ENCODE measurements at places on chromosomes 16 and 17. TPM values are rescaled to one million over a fixed set of nuclear protein-coding genes. Genes with fewer than 3 reads are reported as not detected.

Gene KRTAP9-2
- not detected for total RNA-seq

DNA sequence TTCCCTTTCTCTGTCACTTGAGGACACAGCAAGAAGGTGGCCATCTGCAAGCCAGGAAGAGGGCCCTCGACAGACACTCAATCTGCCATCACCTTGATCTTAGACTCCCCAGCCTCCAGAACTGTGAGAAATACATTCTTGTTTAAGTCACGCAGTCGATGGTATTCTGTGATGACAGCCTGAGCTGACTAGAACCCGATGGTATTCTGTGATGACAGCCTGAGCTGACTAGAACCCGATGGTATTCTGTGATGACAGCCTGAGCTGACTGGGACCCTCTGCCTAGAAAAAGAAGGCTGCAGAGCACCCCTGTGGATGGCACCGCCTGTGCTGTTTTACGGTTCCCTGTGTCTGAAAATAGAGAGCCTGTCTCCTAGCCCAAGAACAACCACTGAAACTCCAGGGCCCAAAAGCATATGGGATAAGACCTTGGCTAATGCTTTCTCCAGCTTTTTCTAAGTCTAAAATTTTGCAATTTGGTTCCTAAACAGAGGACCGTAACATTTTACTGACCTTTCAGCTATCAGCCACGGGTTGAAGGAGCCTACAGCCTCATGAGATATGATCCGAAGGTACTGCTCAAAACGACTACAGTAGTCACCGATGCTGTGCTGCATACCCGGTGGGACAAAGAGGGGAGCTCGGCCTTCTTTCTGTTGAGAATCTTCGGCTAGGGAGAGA, 33.1 kb upstream of the PITPNM3 start:
- no peak overlapping the region for H3K27ac ChIP-seq
- H3K27me3 ChIP-seq: no peaks in the 10 kb centered on the region
- no peak overlapping the region for H3K4me3 ChIP-seq
- no peaks in the 10 kb centered on the region for H3K4me1 ChIP-seq

DNA sequence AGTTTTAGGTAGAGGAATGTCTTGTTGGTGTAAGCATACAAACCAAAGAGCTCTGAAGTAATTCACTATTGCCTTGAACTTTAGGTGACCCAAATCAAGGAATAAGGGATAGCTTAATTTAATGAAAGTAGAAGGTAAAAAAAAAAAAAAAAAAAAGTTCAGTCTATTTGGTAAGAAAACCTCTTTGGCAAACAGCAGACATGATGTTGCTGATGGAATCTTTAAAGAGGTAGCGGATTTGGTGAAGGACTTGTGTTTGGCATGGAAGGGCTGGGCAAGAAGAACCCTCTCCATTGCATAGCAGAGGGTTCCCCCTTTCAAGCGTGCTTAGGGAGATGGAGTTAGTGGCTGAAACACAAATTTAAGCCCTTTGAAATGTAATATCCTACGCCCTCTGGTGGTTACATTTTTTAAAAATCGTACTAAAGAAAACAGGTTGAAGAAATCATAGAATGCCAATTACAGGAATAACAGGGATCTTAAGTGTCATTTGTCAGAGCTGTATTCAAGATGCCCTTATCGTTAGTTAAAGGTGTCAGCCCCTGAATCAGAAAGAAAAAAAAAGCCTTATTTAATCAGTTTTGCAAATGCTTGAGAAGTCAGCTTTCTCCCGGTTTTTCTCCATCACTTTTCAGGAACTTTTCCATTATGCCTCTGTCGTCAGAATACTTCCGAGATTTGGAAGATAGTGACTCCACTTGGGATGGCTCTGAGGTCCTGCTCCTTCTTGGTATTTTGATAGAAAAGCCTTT, 383.1 kb downstream of the KCNJ2 start:
- no peak overlapping the region for H3K4me3 ChIP-seq
- H3K27me3 ChIP-seq: no peaks in the 10 kb centered on the region
- no peaks in the 10 kb centered on the region for H3K36me3 ChIP-seq
- DNase-seq: no peak

Gene CRYBA1
- total RNA-seq: not detected

DNA sequence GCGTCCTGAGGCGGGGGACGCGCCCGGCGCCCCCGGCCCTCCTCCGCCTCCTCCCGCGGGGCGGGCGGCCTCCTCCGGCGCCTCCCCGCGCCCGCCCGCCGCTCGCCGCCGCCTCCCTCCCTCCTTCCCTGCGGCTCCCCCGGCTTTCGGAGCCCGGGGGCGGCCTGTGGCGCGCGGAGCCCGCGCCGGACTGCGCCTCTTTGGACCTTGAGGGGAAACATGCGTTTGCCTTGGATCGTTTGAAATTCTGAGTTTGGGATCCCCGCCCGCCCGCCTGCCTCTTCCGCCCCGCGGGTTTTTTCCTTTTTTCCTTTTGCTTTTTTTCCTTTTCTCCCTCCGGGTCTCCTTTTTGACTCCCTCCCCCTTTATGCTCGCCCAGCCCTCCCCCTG, 390 bp downstream of the ZNRF1 start:
- no peak for DNase-seq
- H3K4me3 ChIP-seq: peak overlapping the region; percentile 28
- peaks cover 15% of the 10 kb centered on the region for H3K4me1 ChIP-seq
- no peaks in the 10 kb centered on the region for H3K27me3 ChIP-seq
- H3K27ac ChIP-seq: no peak overlapping the region

DNA sequence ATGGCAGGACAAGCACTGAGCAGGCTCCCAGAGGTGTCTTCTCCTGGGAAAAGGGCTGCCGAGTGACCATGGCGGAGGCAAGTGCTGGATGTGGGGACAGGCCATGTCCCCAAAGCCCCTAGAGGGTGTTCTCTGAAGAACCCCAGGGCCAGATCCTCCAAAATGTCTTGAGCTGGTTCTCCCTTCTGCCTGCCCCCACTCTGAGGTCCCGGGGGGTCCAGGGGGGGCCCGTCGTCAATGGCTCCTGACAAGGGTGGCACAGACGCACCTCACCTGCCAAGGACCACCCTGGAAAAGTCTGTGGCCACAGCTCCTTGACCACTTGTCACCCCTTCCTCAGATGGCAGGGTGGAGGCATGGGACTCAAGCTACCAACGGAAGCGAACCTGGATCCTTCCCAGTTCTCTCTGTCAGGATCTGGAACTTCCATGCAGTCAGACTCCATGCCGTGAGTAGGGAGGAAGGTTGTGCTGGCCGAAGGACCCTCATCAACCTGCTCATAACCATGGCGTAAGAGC, 2.3 kb upstream of the MYO1C start:
- no peak for DNase-seq
- H3K4me1 ChIP-seq: peaks cover 21% of the 10 kb centered on the region
- H3K27me3 ChIP-seq: no peaks in the 10 kb centered on the region
- H3K27ac ChIP-seq: no peak overlapping the region
- H3K36me3 ChIP-seq: peaks cover 14% of the 10 kb centered on the region

DNA sequence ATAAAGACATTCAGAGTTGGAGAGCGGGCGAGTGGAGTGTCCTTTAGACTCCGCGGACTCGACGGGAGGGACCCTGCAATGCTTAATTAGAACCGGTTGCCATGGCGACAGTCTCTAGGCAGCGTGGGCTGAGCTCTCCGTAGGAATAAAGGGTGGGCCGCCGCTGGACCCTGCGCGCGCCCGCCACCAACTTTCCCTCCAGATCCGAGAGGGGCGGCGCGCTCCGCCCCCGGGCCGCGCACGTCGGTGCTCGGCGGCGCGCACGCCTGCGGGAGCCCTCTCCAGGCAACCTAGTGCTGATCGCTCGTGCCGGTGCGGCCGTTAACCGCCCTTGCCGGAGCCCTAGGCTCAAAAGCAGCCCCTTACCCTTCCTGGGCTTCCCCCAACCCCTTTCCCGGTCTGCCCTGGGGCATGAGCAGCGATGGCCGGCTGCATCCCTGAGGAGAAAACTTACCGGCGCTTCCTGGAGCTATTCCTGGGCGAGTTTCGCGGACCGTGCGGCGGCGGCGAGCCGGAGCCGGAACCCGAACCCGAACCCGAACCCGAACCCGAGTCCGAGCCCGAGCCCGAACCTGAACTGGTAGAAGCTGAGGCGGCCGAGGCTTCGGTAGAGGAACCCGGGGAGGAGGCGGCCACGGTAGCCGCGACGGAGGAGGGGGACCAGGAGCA, at the start of gene PPM1E:
Gene PPM1E (plus strand): TSS at position 278 of the 669 bp plus-strand sequence.
- peak; percentile 6 for DNase-seq
- peaks cover 29% of the 10 kb centered on the region for H3K27me3 ChIP-seq
- no peaks in the 10 kb centered on the region for H3K36me3 ChIP-seq
- H3K27ac ChIP-seq: no peak within 1 kb of the TSS
- peak within 1 kb of the TSS; percentile 69 for H3K4me3 ChIP-seq

GRCh38 chr17:16910341-16910740, 61.6 kb downstream of the TNFRSF13B start:
- no peak for DNase-seq
- H3K27ac ChIP-seq: no peak overlapping the region
- H3K4me3 ChIP-seq: no peak overlapping the region
- no peaks in the 10 kb centered on the region for H3K36me3 ChIP-seq

DNA sequence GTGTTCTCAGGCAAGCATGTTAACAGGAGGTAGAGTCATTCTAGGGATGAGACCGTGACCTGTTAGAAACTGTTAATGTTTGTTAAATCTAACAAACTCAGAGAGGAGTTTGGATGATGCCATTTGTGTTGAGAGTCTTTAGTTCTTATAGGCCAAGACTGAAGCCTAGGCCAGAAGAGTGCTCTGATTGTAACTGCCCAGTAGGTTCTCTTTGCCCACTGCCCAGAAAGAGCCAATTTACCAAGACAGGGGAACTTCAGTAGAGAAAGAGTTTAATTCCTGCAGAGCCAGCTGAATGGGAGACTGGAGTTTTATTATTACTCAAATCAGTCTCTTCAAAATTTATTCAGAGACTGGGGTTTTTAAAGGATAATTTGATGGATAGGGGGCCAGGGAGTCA, 42.5 kb downstream of the ARHGAP44 start:
- H3K4me1 ChIP-seq: no peaks in the 10 kb centered on the region
- no peak overlapping the region for H3K27ac ChIP-seq
- no peaks in the 10 kb centered on the region for H3K27me3 ChIP-seq
- no peaks in the 10 kb centered on the region for H3K36me3 ChIP-seq
- H3K4me3 ChIP-seq: no peak overlapping the region

- no peak overlapping the region for H3K4me3 ChIP-seq
- H3K27me3 ChIP-seq: no peaks in the 10 kb centered on the region
- no peaks in the 10 kb centered on the region for H3K4me1 ChIP-seq
- H3K36me3 ChIP-seq: no peaks in the 10 kb centered on the region
- no peak for DNase-seq
These were observed 33.5 kb downstream of the ZFPM1 start for GRCh38 chr16:88486398-88487123.

GRCh38 chr16:59210955-59211541, 476.9 kb upstream of the GOT2 start:
- no peaks in the 10 kb centered on the region for H3K27me3 ChIP-seq
- no peak overlapping the region for H3K4me3 ChIP-seq
- DNase-seq: no peak
- H3K36me3 ChIP-seq: no peaks in the 10 kb centered on the region
- no peaks in the 10 kb centered on the region for H3K4me1 ChIP-seq
- no peak overlapping the region for H3K27ac ChIP-seq

- H3K27me3 ChIP-seq: no peaks in the 10 kb centered on the region
- no peak overlapping the region for H3K27ac ChIP-seq
- H3K36me3 ChIP-seq: no peaks in the 10 kb centered on the region
These were observed 11.6 kb upstream of the ZNF689 start for GRCh38 chr16:30621765-30622164.

- DNase-seq: no peak
- no peak overlapping the region for H3K4me3 ChIP-seq
- no peaks in the 10 kb centered on the region for H3K27me3 ChIP-seq
- H3K36me3 ChIP-seq: peaks cover 4% of the 10 kb centered on the region
- no peak overlapping the region for H3K27ac ChIP-seq
These were observed 6.4 kb downstream of the ASPSCR1 start for GRCh38 chr17:81983639-81984373.

GRCh38 chr17:37123386-37123785, 174.6 kb downstream of the AATF start:
- H3K4me3 ChIP-seq: no peak overlapping the region
- no peaks in the 10 kb centered on the region for H3K4me1 ChIP-seq
- no peaks in the 10 kb centered on the region for H3K27me3 ChIP-seq
- H3K27ac ChIP-seq: no peak overlapping the region

DNA sequence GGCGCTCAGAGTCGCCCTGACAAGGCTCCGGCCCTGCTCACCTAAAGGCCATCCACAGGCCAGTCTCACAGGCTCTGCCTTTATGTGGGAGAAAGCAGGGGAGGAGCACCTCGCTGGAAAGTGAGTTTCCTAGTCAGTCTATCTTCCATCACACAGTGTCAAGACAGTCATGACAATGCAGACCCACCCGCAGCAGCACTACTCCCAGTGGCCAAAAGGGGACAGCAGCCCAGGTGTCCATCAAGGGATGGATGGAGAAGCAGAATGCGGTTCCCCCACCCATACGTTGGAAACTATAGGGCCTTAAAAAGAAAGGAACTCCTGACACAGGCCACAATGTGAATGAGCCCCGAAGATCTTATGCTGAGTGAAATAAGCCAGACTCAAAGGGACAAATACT, 226.8 kb downstream of the ENGASE start:
- no peaks in the 10 kb centered on the region for H3K4me1 ChIP-seq
- no peak for DNase-seq
- H3K27me3 ChIP-seq: no peaks in the 10 kb centered on the region
- no peak overlapping the region for H3K27ac ChIP-seq

DNA sequence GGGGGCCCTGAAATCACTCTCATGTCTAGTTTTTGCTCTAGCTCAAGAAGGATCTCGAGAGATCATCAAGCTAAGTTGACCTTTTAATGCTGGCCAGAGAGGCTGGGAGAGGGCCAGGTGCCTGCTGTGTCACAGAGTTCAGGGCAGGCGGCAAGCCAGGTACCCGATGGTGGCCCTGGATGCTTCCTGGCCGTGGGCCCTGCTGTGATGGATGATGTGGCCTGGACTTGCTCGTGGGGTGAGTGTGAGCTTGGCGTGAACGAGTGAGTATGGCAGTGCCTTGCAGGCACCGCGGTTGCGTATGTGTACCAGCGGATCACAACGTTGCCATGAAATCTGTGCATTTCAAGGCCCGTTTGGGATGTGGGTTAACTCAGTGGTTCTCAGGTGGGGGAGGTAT, 7.4 kb downstream of the IRF8 start:
- peaks cover 24% of the 10 kb centered on the region for H3K4me1 ChIP-seq
- H3K4me3 ChIP-seq: no peak overlapping the region
- H3K27ac ChIP-seq: no peak overlapping the region

DNA sequence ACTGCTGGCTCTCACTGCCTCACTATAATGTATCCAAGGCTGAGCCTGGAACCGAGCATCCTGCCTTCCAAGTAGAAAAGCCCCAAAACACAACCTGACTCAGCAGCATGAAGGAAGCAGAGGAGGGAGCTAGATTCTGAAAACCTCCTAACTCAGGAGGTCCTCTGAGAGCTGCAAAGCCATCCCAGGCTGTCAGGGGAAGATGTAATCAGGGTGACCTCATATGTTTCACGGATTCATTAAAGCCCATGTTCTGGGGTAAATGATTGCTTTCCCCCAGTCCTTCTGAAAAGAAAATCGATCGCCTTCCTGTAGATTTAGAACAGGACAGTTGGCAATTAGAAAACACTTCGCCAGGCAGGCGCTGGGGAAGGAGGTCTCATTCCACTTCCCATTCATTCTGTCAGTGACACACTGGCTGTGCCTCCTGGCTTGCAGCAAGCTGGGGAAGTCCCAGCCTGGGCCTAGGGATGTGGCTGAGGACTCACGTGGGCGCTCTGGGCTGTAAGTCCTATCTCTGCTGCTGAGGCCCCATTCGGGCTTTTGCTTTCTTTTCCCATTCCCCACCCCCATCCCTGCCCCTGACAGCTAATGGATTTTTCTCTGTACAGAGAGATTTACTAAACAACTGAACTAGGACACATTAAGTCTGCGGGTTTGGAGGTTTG, 75.7 kb upstream of the TMEM132E start:
- H3K36me3 ChIP-seq: no peaks in the 10 kb centered on the region
- no peaks in the 10 kb centered on the region for H3K4me1 ChIP-seq
- H3K4me3 ChIP-seq: no peak overlapping the region
- no peak overlapping the region for H3K27ac ChIP-seq
